ENCODE measurements at places on chromosomes 3 and 15.

- peak; percentile 80 for DNase-seq
Observed at GRCh38 chr3:99532246-99532645, 106.1 kb upstream of the COL8A1 start.

DNA sequence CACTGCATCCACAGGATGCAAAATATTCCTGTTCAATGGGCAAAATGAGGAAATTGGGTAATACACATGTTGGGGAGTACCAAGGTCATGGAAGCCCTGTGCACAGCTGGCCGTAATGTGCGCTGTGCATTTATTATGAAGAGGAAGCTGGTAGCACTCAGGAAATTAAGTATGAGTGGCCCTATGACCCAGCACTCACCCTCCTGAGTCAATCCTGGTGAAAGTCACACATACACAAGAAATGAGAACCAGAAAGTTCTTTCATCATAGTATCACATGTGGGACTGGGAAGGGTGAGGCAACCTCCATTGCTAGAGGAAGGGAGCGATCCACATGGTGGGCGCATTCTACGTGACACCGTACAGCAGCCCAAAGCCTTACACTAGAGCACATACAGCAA, 11.4 kb upstream of the PRR20G start:
- no peak for DNase-seq

DNA sequence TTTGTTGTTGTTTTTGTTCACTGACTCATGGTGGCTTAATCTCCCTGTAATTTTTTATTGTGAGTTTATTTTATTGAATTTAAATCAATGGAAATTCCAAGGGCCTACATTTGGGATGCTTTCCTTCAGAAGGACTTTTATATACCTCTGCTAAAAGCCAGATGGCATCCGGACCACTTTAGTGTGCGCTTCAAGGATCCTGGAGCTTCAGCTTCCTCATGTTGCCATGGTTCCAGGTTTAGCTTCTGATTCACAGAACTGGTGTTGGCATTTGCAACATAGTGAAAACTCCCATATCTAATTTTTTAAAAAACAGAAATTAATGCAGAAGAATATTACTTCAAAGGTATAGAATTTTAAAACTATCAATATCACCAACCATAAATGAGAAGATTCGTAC, 8.5 kb upstream of the HACD2 start:
- DNase-seq: no peak

DNA sequence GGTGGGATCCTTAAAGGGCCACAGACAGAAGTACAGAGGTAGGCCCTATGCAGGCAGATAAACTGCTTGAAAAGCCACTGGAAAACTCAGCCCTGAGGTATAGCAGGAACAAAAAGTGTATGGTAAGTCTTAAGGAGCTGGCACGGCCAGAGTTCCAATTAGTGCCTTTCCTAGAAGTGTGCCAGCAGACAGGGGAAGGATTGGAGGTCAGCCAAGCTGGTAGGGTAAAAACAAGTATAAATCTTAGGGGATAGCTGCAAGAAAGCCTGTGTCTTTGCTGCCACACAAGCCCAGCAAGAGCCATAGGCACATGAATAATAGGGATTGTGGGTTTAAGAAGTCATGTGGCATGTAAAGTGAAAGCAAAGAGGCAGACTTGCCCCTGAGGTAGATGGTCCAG, 582.5 kb downstream of the PLOD2 start:
- no peak for DNase-seq

DNA sequence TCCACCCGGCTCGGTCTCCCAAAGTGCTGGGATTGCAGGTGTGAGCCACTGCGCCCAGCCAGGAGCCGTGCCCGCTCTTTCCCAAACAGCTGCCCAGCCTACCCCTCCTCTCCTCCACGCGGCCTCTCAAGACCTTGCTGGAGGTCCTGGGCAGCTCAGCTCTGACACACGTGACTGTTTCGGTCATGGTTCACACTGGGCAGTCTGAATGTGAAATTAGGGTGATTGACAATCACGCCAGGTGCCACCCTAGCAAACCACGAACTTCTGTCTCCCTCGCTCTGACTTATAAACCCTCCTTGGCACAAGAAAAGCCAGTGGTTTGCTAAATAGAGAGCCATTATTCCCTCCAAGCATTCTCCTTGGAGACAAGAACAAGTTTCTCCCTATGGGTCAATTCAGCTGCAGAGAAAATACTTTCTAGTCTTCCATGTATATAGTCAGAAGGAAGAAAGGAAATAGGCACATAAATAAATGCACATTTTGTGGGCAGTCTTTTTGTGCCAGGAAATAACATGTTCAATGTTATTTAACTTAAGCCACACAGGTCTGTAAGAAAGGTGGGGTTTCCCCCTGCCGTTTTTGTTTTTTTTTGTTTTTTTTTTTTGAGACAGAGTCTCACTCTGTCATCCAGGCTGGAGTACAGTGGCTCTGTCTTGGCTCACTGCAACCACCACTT, 121.9 kb upstream of the MEF2A start:
- DNase-seq: peak; percentile 34

DNA sequence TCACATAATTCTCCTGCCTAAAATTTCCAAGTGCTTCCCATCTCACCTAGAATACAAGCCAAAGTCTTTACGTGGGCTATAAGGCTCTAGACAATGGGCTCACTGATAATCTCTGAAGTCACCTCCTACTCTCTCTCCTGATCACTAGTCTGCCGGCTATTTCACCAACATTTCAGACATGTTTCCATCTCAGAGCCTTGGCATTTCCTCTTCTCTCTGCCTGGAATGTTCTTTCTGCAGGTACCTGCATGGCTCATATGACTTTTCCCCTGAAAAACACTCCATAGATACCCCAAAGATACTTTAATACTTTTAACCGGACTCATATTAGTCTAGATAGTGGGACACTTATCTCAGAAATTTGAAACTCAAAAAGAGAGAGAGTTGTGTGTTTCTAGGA, 32.7 kb downstream of the CD200 start:
- no peak for DNase-seq

DNA sequence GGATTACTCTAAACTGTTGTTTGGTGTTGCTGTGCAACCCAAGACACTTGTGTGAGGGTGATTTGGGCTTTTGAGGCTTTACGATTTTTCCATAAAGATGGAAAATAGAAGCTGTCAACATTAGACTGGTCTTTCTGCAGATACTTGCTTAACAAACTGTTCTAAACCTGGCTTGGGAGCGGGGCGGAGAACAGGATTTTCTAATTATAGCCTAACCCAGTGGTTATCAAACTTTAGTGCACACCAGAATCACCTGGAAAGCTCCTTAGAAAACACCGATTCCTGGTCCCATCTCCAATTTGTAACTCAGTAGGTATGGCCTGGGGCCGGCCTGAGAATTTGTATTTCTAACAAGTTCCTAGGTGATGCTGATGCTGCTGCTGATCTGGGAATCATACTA, 19.0 kb downstream of the GPR156 start:
- DNase-seq: no peak
